ENCODE measurements at places on chromosomes 3 and 15. TPM values are rescaled to one million over a fixed set of nuclear protein-coding genes. Genes with fewer than 3 reads are reported as not detected.

MELTF gene
- 3.4 TPM for total RNA-seq

DNA sequence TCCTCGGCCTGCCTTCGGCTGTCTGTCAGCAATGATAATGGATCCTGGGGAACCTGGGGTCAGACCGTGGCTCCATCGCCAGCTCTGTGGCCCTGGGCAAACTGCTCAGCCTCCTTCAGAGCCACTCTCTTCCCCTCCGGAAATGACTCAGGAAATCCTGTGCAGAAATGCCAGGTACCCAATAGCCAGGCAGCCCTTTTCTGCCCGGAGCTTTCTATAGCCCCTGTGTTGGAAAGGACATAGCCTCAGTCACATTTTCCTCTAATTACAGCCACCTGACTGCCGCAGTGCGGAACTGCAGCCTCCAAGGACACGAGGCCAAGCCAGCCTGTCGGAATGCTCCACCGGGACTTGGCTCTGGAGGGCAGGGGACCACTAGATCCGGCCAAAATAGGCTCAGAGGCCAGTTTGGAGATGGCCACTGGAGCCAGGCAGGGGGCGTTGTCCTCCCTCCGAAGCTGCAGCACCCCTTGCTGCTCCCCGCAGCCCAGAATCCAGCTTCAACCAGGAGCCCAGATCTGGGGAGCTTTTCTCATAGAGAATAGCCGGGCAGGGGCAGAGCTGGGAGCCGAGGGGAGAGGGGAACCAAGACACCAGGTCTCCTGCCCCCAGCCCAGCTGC, 11.6 kb upstream of the ZXDC start:
- peak; percentile 39 for DNase-seq
- no peaks in the 10 kb centered on the region for H3K27me3 ChIP-seq
- H3K4me1 ChIP-seq, result peaks cover 11% of the 10 kb centered on the region

- H3K4me3 ChIP-seq, result no peak overlapping the region
- no peaks in the 10 kb centered on the region for H3K36me3 ChIP-seq
- H3K27me3 ChIP-seq, result peaks cover 28% of the 10 kb centered on the region
- no peak overlapping the region for H3K27ac ChIP-seq
Observed at GRCh38 chr3:133781570-133781969, 24.0 kb upstream of the SRPRB start.

- no peak overlapping the region for H3K27ac ChIP-seq
- peaks cover 30% of the 10 kb centered on the region for H3K36me3 ChIP-seq
- no peak for DNase-seq
- H3K27me3 ChIP-seq, result no peaks in the 10 kb centered on the region
Observed at GRCh38 chr15:43094416-43095030, 11.3 kb downstream of the UBR1 start.

DNA sequence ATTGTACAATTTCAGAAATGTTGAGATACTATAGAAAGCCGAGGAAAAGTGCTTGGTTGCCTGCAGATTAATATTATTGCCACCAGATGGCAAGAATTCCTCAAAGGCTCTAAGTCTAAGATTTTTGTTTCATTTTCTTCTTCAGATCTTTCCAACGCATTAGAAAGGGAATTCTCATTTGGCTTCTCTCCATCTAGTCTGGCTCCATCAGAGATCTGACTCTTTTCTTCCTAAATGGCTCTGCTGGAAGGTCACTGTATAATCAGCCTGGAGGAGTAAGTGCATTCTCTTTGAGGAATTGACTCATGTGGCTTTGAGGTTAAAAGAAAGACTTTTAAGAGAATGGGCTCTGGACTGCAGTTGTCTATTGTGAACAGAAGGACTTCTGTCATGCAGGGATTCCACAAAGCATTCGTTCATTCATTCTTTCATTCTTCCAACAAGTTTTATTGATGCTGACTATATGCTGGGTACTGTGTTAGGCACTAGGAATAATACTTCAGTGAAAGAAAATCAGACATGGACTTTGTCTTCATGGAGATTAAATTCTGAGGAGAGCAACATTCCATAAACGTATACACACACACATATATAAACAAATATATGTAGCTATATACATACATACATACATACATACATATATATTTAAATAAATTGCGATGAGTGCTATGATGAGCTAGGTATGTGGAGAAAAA, 55.3 kb downstream of the SLC28A2 start:
- peaks cover 22% of the 10 kb centered on the region for H3K27me3 ChIP-seq
- peaks cover 3% of the 10 kb centered on the region for H3K4me1 ChIP-seq
- DNase-seq, result no peak
- peak overlapping the region; percentile 5 for H3K4me3 ChIP-seq
- H3K36me3 ChIP-seq, result no peaks in the 10 kb centered on the region
- no peak overlapping the region for H3K27ac ChIP-seq

GOLGA6D gene
- total RNA-seq, result not detected

GRCh38 chr15:74422265-74422651, 11.5 kb downstream of the SEMA7A start:
- H3K27ac ChIP-seq, result no peak overlapping the region
- no peaks in the 10 kb centered on the region for H3K27me3 ChIP-seq

KNG1 gene
- total RNA-seq, result not detected

- peaks cover 9% of the 10 kb centered on the region for H3K36me3 ChIP-seq
- H3K27ac ChIP-seq, result no peak overlapping the region
- peak overlapping the region; percentile 8 for H3K4me3 ChIP-seq
Observed at GRCh38 chr15:31390777-31391486, 64.3 kb downstream of the KLF13 start.

MUC4 gene
- total RNA-seq, result 0.20 TPM

- no peak overlapping the region for H3K4me3 ChIP-seq
- H3K36me3 ChIP-seq, result no peaks in the 10 kb centered on the region
- no peak overlapping the region for H3K27ac ChIP-seq
- H3K27me3 ChIP-seq, result peaks cover 3% of the 10 kb centered on the region
Observed at GRCh38 chr3:59731943-59732342, 682.1 kb upstream of the CFAP20DC start.

DNA sequence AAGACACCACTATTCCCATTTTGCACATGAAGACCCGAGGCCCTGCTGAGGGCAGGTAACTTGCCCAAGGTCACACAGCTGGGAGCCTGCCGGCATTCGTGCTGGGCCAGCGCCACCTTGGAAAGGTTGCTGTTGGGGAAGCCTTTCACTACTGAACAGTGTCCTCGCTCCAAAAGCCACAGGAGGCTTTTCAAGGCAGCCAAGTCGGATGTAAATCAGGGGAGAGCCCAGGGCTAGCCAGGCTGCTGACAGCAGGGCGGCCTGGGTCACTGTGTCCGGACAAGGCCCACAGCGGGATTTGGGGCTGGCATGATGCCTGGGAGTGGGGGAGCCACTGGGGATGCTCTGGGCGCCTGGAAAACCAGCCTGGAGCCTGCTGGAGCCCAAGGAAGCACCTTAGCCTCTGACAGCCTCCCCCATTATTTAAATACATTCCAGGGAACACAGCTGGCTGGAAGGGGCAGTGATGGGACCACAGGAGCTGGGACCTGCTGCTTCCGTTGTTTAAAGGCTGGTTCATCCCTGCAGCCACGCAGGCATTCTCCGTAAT, 10.5 kb downstream of the SLC6A6 start:
- H3K27me3 ChIP-seq, result no peaks in the 10 kb centered on the region
- peaks cover 31% of the 10 kb centered on the region for H3K36me3 ChIP-seq
- H3K4me3 ChIP-seq, result no peak overlapping the region
- H3K27ac ChIP-seq, result no peak overlapping the region
- H3K4me1 ChIP-seq, result peaks cover 30% of the 10 kb centered on the region
- no peak for DNase-seq

DNA sequence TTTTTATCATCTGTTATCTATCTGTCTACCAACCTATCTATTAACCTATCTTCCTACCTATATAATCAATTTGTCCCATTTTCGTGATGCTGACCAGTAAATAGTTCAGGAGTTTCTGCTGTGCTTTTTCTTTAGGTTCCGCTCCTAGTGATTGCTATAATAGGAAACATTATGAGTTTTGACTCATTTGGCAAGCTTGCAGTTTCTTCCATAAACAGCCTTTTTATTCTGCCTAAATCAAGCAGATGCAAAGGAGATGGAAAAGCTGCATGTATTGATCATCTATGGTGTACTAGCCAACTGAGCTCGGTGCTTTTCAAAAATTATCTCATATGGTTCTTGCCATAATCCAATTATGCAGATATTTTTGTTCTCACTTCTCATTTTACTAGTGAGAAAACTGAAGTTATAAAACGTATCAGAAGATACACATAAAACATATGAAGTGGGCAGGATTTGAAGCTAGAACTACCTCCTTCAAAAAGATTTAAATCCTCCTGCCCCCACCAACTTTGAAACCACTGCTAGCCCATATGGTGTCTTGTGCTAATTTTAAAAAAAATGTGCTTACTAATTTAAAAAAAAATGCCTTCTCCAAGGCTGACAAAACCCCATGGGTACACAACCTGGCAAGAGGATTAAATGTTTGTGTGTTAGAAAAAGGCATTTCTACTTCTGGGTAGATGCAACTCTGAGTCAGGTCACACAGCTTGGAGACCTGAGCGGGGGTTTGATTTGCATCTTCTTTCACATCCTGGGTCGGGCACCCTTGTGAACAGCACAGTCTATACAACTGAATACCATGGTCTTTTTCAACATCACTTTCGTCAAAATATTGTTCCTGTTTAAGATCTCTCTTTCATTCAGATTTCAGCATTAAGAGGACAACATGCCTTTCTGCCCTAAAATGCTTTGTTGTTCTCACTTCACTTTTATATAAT, 267.0 kb downstream of the CHL1 start:
- H3K27me3 ChIP-seq, result no peaks in the 10 kb centered on the region
- no peak overlapping the region for H3K4me3 ChIP-seq
- no peaks in the 10 kb centered on the region for H3K36me3 ChIP-seq
- no peak overlapping the region for H3K27ac ChIP-seq

GRCh38 chr3:46465196-46465520, 453 bp upstream of the LTF start:
- H3K36me3 ChIP-seq, result no peaks in the 10 kb centered on the region
- no peak for DNase-seq
- no peak overlapping the region for H3K27ac ChIP-seq

DNA sequence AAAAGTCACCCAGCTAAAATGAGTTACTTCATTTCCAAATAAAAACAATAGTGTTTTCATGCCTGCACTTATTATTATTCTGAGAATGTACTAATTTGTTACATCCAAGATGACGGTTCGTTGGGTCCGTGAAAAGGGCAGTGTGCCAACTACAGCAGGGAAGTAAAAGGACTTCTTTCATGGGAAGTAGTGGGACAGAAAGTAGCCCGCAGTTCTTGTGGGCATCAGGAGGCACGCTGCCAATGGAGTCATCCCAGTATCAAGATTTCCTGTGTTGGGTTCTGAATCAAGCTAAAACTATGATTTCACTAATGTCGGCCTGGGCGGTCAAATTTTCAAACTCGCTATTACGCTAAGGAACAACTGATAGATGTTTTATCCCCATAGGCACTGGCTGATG, 254.5 kb upstream of the SOX2 start:
- DNase-seq, result no peak
- H3K4me3 ChIP-seq, result no peak overlapping the region

DNA sequence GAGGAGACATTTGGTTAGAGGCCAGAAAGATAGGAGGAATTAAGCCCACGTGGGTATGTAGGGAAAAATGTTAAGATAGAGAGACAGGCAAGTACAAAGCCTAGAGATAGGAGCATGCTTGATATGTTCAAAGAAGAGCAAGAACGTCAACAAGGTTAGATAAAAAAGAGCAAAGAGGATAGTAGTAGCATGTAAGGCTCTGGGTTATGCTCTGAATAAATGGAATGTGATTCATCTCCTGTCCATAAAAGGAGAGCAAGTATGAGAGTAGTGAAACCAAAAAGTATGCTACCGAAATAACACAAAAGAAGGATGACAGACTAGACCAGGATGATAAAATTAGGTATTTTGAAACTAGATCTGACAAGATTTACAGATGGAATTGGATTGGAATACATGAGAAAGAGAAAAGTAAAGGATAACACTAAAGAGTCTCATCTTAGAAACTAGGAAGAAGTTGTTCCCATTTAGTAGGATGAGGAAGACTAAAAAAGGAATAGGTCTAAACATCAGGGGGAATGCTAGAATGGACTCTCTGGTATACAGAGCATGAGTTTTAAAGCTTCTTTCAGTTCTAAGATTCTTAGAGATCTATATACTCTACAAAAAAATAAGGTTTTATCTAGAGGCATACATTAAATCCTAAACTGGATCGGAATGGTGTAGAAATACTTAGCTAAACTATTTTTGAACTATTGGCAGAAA, 59.1 kb downstream of the TRPM7 start:
- no peaks in the 10 kb centered on the region for H3K27me3 ChIP-seq
- H3K27ac ChIP-seq, result peak overlapping the region; percentile 73
- no peak for DNase-seq

GOLGA6L4 gene
- total RNA-seq, result 1.0 TPM

CYP8B1 gene
- total RNA-seq, result not detected
